ENCODE measurements at places on chromosomes 7 and 10. TPM values are rescaled to one million over a fixed set of nuclear protein-coding genes. Genes with fewer than 3 reads are reported as not detected.

VSTM4 gene
- polyA plus RNA-seq: 7.4 TPM

TRIM4 gene
- polyA plus RNA-seq: 15.4 TPM

DNA sequence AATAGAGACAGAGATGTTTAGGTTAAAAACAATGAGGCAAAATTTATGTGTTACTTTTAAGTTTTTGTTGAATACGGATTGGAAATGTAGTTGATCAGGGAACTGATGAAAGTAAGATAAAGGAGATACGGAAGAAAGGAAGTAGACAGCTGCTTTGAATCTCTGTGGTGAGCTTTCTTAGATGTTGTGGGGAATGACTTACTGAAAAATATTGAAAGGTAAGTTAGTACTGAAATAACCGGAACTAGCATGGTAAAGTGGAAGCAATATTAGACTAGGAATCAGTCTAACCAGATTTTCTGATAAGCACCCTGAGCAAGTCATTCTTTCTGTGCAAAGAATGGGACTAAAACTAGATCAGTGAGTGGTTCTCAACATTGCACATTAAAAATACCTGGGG, 34.8 kb downstream of the LUC7L2 start:
- no peak for DNase-seq

GRCh38 chr10:98623176-98623575, 176.4 kb upstream of the HPS1 start:
- no peak for DNase-seq

GRCh38 chr7:22377703-22378102, 20.7 kb upstream of the RAPGEF5 start:
- DNase-seq: no peak

- no peak for DNase-seq
Observed at GRCh38 chr7:56046721-56047445, 4.4 kb downstream of the PSPH start.

GRCh38 chr10:34766266-34766600, 48.9 kb downstream of the PARD3 start:
- no peak for DNase-seq

Measured in kidney (tissue), 22 donors.